Uterus (tissue), 4 donors: ENCODE measurements at places on chromosomes 6 and 20.

DNA sequence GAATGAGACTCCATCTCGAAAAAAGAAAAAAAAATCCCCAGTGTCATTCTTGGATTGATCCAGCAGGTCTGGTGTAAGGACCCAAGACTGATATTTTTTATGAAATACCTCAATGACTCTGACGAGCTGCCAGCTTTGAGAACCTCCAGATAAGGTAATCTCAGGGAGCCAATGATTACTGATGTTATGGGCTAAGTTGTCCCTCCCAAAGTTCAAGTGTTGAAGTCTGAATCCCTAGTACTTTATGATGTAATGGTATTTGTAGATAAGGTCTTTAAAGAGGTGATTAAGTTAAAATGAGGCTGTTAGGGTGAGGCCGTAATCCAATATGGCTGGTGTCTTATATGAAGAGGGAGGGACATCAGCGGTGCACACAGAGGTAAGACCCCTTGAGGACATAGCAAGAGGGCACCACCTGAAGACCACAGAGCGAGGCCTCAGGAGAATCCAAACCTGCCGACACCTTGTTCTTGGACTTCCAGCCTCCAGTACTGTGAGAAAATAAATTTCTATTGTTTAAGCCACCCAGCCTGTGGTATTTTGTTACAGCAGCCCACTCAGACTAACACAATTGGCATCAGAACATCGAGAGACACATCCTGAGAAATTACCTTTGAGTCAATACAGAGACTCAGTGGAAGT lies 19.7 kb upstream of the DDO start:
- DNase-seq = no peak

DNA sequence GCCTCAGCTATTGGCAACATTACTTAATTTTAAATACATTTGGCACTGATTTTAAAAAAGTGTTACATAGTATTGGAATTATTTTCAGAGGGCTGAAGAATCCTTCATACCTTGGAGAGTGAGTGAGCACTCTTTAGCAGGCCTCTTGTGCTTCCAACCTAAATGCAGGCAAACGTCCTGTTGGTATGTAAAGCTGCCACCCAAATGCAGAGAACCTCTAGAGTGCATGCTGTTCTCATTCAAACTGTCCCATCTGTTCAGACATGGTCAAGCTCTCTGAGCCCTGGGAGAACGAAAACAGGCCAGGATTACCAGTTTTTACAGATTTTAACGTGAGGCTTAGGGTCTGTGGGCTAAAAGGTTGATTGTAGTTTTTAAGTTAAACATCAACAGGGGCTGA lies 378.0 kb upstream of the FLRT3 start:
- DNase-seq = no peak

GRCh38 chr20:6768228-6769140 lies 998 bp downstream of the BMP2 start:
- no peak for DNase-seq

- peak; percentile 7 for DNase-seq
Measured at GRCh38 chr20:49557449-49557848, 10.5 kb downstream of the PTGIS start.

DNA sequence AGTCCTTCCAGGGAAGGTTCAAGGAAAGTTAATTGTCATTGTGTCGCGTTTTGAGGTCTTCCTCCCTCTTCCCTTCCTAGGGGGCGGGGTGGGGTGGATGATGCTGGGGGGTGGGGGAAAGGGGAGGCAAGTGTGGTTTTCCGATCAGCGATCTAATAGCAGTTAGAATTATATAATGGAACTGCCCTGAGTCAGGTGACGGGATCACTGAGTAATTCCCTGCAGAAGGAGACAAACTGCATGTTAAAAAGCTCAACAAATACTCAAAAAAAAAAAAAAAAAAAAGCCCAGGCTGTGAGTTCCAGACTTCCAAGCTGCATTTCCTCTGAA lies 240.4 kb downstream of the PHACTR1 start:
- no peak for DNase-seq

GRCh38 chr20:60507087-60507694 lies 549.0 kb downstream of the CDH26 start:
- DNase-seq = no peak

GRCh38 chr6:7051780-7052442 lies 55.9 kb upstream of the RREB1 start:
- peak; percentile 47 for DNase-seq

- no peak for DNase-seq
Measured at GRCh38 chr20:49279677-49280462, 2.0 kb upstream of the ZNFX1 start.

DNA sequence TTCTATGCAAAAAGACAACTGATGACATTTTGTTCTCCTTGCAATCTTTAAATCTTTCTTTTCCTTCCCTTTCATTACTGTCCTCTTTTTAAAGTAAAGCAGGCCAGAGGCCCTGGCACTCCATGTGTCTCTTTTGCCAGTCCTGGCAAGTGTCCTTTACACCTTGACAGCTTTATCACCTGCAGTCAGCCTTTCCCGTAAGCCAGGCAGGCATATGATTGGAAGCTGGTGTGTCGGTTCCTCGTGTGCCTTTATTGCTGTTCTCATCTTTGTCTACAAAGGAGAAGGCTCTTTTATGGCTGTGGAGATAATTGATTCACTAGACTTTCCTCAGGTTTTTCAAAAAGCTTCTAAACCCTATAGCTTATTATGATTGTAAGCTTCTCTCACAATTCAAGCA lies 162.3 kb upstream of the FBXL4 start:
- DNase-seq = no peak

- no peak for DNase-seq
Measured at GRCh38 chr20:13229538-13229937, 8.5 kb downstream of the ISM1 start.

DNA sequence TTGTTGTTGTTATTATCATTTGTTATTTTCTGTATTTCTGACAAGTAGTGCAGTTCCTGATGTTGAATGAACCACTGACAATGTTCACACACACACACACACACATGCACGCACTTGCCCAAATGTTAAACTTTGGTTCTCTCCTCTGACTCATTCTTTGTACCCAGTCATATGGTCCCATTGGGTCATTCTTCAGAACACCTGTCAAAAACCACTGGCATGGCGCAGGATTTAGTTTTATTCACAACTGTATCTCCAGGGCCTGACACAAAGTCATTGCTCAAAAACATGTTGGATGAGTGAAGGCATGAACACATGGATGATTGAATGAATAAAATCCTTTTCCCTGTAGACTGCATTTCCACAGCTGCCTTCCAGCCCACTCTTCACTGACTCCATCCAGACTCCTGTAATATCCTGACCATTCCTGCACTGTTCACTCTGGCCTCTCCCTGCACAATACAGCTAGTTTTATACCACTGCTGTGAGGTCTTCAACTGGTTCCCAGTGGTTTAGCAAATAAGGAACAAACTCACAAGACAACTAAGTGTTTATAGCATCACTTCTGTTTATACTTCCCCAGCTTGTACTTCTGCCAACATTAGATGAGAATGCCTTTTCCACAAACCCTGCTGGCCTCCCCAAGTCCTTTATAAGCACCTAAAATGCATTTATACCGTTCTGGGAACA lies 6.9 kb upstream of the CST11 start:
- no peak for DNase-seq

GRCh38 chr6:122817766-122818165 lies 28.7 kb downstream of the SMPDL3A start:
- no peak for DNase-seq

DNA sequence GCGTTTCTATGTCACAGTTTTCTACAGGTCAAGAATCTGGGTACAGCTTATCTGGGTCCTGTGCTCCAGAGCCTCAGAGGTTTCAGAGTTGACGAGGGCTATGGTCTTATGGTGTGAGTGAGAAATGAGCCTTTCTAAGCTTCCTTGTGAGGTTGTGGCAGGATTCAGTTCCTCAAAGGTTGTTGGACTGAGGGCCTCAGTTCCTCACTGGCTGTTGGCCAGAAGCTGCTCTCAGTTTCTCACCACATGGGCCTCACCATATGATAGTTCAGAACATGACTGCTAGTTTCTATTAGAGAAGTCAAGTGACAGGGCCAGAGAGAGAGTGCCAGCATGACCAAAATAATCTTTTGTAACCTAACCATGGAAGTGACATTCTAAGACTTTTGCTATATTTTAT lies 96.1 kb downstream of the NUS1 start:
- DNase-seq = no peak
